ENCODE measurements at places on chromosomes 13 and 19.

GRCh38 chr19:7559102-7559501 lies 23.6 kb downstream of the PNPLA6 start:
- no peak for DNase-seq

- no peak for DNase-seq
Observed at GRCh38 chr13:75327135-75327510, 154.8 kb downstream of the TBC1D4 start.

DNA sequence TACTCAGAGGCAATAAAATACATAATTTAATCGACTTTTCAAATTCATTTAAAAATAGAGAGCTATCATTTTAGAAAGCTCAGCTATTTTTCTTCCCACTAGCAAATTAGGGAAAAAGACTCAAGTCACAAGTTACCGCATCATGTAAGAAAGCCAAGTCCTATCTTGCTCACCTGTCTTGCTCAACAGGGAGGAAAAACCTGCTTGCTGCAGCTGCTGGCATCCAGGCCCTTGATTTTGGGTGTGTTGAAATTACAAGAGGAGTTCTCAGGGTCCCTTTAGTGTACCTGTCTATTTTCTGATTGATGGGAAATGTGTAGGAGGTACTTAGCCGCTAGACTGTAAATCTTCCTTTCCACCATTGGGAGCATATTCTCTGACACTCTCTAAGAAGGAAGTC lies 22.2 kb downstream of the SLC10A2 start:
- DNase-seq: no peak

GRCh38 chr19:40216013-40216776 lies 2.0 kb downstream of the TTC9B start:
- no peak for DNase-seq

DNA sequence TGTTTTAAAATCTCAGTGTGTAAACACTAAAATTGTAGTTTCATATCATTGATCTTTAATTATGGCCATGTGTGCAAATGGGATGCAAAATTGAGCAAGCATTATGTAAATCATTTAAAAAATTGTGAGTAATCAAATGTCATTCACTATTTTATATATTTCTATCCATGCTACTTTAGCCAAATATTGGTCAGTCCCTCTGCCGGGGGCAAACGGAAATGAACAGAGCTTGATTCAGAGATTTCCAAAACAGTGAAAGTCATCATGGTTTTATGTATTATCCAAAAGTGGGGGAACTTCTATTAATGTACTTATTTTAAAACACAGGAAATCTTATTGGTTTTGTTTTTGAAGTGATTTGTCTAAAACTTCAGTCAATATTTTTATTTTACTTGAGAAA lies 219.1 kb downstream of the IRS2 start:
- DNase-seq: no peak

DNA sequence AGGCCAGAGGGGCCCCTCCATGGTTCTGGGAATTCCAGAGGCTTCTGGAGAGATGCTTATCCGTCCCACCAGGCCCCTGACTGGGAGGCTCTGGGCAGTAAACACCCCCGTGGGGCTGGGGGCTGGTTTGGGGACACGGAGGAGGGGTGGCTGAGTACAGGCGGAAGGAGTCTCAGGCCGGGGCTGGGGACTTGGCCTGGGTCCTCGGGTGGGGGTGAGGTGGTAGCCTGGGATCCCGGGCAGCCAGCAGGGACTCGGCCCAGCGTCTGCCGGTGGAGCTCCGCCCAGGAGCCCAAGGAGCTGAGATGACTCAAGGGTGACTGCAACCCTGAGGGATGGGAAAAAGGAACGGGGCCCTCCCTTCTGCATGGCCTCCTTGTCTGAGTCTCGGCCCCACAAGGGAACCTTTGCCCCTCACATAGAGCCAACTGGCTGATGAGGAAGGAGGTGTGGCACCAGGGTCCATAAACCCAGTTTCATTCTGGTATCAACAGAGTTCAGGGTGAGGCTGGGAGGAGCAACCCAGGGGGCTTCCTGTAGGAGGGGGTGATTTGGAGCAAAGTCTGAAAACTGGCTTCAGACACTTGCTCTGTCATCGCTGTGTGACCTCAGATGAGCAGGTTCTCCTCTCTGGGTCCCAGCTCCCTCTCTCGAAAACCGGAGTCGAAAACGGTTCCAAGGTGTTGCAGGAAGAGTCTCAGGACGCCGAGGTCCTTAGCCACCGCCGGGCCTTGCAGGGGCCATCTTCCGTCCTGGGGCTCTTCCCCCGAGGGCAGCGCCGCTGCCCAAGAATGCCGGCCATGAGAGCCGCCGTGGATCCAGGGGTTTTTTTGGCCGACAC lies 809 bp downstream of the MISP start:
- DNase-seq: peak; percentile 93

DNA sequence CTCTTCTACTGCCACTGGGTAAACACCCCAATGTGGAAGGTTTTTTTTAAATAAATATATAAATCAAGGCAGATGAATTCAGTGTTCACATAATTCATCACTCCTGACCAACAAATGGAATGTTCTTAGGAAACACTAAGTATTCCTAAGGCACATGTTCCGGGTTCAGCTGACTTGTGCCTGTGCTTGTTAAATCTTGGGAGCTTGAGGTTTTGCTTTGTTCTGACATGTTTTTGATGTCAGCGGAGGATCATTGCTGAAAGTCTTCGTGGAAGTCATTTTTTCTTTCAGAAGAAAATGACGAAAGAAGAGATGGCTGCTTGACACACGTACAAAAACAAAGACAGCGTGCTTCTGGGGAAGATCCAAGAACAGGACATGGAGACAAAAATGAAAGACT lies 185.8 kb downstream of the MZT1 start:
- no peak for DNase-seq

DNA sequence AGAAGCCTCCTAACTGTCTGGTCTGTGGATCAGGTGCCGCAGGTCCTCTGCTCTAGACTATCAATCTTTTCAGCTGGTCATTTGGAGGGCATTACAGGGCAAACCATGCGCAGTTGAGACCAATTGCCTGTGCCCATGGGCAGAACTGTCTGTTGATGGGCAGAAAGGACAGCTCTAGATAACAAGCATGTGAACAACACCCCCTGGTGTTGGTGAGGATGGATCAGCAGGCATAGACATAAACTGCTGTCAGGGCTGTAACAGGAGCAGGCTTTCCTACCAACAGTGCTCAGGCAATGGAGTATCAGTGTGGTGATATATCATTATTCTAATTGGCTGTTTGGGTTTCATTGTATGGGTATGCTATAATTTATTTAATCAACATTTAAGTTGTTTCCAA lies 104.7 kb upstream of the KL start:
- DNase-seq: peak; percentile 50

- DNase-seq: no peak
Observed at GRCh38 chr13:28136916-28137315, 1.4 kb upstream of the PAN3 start.
